SW 1271 (cell line): ENCODE measurements at places on chromosomes 3 and 15.

- no peak for DNase-seq
These were observed 243.4 kb upstream of the ZNF717 start for GRCh38 chr3:76028774-76029173.

DNA sequence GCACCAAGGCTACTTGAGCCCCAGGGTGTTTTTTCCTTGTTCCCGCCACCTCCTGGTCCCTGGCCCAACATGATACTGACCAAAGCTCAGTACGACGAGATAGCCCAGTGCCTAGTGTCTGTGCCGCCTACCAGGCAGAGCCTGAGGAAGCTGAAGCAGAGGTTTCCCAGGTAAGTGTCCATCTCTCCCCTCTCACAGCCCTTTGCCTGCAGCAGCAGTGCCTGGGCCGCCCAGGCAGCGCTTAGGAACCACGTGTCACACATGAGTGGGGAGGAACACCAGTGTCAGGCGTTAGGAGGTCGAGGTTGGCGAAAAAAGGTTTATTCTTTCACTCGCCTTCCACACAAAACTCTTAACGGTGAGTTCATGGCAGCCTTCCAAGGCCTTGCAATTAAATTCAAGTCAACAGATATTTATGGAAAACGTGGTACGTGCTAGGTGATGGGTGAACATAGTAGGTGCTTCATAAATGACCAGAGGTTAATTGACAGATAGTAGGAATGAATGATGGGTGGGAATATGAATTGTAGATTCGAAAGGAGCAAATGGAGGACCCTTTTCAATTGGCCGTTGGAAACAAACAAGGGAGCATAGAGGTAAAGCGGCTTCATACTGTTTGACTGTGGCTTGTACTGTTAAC, 486 bp downstream of the CDIN1 start:
- DNase-seq: no peak

GRCh38 chr3:140505876-140506275, 172.0 kb upstream of the TRIM42 start:
- DNase-seq: no peak

GRCh38 chr3:82293867-82294266, 532.4 kb upstream of the GBE1 start:
- no peak for DNase-seq

- DNase-seq: no peak
These were observed 173.7 kb downstream of the TMEM108 start for GRCh38 chr3:133211856-133212255.

- no peak for DNase-seq
These were observed 13.2 kb downstream of the NR1I2 start for GRCh38 chr3:119794971-119795612.

GRCh38 chr3:83928903-83929302, 1029.9 kb upstream of the CADM2 start:
- no peak for DNase-seq
